ENCODE measurements at places on chromosomes 16 and 17.

- DNase-seq, result no peak
Measured at GRCh38 chr16:3792472-3793012, 75.2 kb upstream of the TRAP1 start.

DNA sequence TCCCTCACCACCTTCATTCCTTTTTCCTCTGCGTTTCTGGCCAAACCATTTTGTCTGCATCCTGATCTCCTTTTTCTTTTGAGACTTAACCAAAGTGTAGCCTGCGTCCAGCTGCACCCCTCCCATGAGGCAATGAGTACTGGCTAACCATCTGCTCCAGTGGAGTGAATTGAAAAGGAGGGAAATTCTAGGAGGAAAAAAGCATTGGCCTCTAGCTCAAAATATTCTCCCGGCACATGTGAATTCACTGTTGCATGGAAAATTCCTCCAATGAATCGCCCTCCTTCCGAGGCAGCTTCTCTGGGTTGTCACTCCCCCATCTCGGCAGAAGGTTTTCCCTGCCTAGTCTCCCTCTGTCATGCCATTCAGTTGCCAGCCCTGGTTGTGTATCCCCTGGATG, 5.6 kb downstream of the RAP1GAP2 start:
- DNase-seq, result peak; percentile 52

DNA sequence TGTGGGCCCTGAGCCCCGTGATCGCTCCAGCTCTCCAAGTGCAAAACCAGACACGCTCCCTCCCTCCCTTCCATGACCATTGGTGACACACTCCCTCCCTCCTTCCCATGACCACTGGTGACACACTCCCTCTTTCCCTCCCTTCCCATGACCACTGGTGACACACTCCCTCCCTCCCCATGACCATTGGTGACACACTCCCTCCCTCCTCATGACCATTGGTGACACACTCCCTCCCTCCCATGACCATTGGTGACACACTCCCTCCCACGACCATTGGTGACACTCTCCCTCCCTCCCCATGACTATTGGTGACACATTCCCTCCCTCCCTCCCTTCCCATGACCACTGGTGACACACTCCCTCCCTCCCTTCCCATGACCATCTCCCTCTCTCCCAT, 56.3 kb downstream of the LMF1 start:
- DNase-seq, result no peak

- DNase-seq, result no peak
Measured at GRCh38 chr16:78323315-78323714, 223.9 kb downstream of the WWOX start.

GRCh38 chr16:75573955-75574354, 7.8 kb downstream of the GABARAPL2 start:
- DNase-seq, result no peak

DNA sequence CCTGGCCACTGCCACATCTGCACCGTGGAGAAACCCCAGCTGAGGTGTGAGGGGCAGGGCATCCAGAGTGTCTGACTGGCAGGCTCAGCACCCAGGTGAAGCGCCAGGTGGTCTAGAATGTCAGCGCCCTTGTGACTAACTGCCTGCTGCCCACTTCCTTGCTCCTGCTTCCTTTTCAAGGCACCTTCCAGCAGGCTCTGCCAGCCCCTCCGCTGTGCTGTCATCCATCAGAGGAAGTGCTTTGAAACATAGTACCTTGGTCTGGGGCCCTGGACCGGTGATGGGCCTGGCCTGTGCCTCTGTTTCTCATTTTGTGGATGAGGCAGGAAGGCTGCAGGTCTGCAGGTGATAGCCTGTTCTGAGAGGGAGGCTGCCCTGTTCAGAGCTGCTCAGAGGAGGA, 5.5 kb downstream of the SPNS2 start:
- DNase-seq, result no peak

DNA sequence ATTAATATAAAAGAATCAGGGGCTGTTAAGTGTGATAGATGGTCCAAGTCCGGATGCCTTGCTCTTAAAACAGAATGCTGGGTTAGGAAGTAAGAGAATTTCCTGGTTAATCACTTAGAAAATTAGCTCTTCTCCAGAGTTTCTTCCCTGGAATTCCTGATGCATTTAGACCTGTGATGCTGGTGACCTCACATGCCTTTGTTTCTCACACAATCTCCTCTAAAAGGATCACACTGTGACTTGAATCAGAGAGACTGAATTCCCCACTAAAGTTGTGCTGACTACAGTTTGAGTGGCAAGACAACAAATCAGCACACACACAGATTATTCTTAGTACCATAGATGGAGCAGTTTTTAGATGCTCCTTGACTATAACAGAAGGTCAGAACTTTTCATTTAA, 4.4 kb upstream of the RNF43 start:
- DNase-seq, result no peak

DNA sequence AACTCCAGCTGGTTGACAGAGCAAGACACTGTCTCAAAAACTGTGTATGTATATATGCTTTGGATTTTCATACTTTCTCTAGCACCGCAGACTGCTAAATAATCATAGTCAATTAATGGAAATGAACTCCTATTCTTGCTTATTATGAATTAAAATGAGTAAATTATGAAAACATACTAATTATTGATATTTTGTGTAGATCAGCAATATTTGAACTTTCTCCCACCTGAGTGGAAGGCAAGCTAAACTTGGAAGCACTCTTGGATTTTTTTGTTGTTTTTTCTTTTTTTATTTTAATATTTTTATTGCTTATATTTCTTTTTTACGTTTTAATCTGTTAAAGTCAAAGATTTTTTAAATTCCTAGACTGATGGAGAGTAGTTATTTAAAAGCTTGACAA, 201.7 kb downstream of the CDRT15L2 start:
- DNase-seq, result no peak

GRCh38 chr16:59864981-59865666, 1131.0 kb upstream of the GOT2 start:
- DNase-seq, result no peak

- no peak for DNase-seq
Measured at GRCh38 chr16:89113661-89114060, 20.0 kb downstream of the ACSF3 start.

GRCh38 chr17:33106525-33107165, 115.0 kb downstream of the SPACA3 start:
- no peak for DNase-seq

GRCh38 chr16:82960918-82961317, 334.1 kb downstream of the CDH13 start:
- DNase-seq, result no peak

DNA sequence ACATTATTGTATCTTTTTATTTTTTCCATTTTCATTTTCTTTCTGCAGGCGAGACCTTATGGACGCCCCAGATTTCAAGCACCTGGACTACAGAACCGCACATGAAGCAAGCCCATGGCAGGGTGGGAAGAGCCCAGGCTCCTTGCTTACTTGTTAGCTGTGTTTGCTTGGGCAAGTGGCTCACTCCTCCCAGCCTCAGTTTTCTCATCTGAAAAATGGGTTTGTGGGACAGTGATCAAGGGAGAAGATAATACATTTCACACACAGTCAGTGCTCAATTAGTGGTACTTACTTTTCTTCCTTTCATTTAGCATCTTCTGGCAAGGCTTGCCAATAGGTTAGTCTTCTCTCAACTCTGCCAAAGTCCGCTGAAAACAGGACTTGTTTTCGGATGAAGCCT, 117.5 kb downstream of the IRX3 start:
- no peak for DNase-seq

- DNase-seq, result no peak
Measured at GRCh38 chr17:50034498-50035364, 21.2 kb upstream of the ITGA3 start.

DNA sequence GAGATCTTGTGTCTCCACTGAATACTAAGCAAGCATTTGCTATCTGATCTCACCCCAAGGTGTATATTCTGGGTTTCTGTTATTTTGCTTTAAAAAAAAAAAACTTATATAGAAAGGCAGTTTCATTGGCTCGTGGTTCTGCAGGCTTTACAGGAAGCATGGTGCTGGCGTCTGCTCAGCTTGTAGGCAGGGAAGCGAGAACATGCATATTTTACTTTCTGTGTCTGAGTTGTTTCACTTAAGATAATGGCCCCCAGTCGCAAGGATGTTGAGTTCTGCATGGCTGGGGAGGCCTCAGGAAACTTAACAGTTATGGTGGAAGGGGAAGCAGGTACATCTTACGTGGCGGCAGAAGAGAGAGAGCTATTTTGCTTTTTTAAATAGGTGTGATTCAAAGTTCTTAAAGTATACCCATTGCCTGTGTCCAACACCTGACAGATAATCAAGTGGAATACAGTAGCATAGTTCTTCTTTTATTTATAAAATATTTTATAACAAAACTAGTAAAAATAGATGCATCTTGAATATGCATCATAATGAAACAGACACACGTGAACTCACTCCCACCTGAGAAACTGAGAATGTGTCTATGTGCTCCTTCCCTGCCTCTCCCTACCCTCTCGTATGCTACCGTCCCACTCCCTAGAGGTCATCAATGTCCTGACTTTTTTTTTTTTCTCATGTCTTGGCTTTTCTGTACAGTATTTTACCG, 15.4 kb upstream of the ARHGAP17 start:
- DNase-seq, result no peak

- no peak for DNase-seq
Measured at GRCh38 chr16:74283716-74284115, 12.9 kb upstream of the PSMD7 start.

DNA sequence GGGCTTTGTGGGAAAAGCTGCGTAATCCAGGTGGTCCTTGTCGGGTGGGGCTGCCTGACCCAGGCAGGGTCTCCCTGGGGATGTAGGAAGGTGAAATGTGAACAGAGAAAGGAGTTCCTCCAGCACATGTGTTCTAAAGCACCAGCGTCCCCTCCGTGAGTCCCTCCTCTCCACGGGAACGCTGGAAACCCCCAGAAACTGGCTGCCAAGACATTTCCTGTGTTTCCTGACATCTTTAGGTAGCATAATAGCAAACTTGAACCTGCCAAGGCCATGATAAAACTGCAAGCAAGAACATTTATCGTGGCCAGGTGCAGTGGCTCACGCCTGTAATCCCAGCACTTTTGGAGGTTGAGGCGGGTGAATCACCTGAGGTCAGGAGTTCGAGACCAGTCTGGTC, 12.6 kb upstream of the PYDC1 start:
- no peak for DNase-seq

All from hippocampal formation (tissue), 2 donors.